ENCODE measurements at places on chromosomes 3 and 15. TPM values are rescaled to one million over a fixed set of nuclear protein-coding genes. Genes with fewer than 3 reads are reported as not detected.

DNA sequence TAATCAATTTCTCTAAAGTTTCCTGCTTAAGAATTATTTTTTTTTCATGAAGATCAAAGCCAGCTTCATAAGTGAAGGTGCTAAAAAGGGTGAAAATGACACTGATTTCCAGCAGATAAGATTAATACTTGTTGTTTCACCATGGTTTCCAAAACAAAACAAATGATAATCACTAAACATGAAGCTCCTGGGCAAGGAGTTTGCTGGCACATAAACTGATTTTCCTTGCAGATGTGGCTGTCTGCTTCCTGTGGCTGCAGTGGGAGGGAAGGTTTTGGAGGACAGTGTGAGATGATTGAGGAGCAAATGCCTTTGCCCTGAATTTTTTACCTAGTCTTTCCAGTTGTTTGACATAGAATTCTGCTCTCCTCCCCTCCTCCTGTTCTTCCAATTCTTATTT, 228.8 kb downstream of the DIPK2A start:
- no peaks in the 10 kb centered on the region for H3K4me1 ChIP-seq
- H3K4me3 ChIP-seq = no peak overlapping the region
- H3K27ac ChIP-seq = no peak overlapping the region
- H3K27me3 ChIP-seq = no peaks in the 10 kb centered on the region

- DNase-seq = no peak
- H3K4me1 ChIP-seq = no peaks in the 10 kb centered on the region
- H3K4me3 ChIP-seq = no peak overlapping the region
- peaks cover 18% of the 10 kb centered on the region for H3K27me3 ChIP-seq
- H3K36me3 ChIP-seq = no peaks in the 10 kb centered on the region
Measured at GRCh38 chr15:74733269-74733668, 7.9 kb upstream of the CYP1A1 start.

DNA sequence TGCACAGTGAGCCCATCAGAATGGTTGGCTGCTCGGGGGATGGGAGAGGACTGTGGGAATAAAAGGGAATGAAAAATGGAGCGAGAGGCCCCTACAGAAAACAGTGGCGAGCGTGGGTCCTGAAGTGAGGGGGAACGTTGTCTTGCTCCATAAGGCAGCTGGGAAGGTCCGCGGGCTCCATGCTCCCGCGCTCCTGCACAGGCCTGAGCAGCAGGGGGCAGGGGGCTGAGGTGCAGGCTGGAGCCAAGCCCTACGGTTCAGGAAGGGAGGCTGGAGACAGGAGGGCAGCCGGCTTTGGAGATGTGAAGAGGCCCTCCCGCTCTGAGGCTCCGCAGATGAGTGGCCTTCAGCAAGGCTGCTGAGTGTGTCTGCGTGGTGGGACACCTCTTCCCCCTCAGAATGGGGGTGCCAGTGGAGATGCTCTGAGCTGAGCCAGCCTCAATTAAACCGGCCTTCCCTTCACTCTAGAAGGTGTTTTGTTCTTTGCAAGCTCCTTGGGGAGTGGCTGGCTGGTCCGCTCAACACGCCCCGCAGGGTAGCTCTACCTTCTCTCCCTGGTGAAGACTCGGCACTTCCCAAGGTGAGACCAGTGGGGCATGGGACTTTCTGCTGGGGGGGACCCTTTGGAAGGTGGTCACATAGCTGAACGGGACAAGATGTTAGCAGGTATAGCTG, 208.0 kb downstream of the XXYLT1 start:
- no peaks in the 10 kb centered on the region for H3K27me3 ChIP-seq
- H3K4me3 ChIP-seq = no peak overlapping the region
- no peaks in the 10 kb centered on the region for H3K4me1 ChIP-seq
- DNase-seq = no peak

DNA sequence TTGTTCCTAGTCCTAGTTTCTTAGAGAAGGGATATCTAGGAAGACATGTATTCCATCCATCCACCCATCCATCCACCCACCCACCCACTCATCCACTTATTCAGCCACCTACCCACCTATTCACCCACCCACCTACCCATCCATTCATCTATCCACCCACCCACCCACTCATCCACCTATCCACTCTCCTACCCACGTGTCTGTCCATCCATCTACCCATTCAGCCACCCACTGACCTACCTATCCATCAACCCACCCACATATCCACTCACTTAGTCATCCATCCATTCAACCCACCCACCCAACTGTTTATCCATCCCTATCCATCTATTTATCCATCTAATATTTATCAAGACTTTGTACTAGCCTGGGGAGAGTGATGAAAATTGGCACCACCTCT, 120.5 kb downstream of the FBLN2 start:
- no peaks in the 10 kb centered on the region for H3K4me1 ChIP-seq
- no peak overlapping the region for H3K4me3 ChIP-seq
- no peak overlapping the region for H3K27ac ChIP-seq
- H3K27me3 ChIP-seq = no peaks in the 10 kb centered on the region
- DNase-seq = no peak
- no peaks in the 10 kb centered on the region for H3K36me3 ChIP-seq

DNA sequence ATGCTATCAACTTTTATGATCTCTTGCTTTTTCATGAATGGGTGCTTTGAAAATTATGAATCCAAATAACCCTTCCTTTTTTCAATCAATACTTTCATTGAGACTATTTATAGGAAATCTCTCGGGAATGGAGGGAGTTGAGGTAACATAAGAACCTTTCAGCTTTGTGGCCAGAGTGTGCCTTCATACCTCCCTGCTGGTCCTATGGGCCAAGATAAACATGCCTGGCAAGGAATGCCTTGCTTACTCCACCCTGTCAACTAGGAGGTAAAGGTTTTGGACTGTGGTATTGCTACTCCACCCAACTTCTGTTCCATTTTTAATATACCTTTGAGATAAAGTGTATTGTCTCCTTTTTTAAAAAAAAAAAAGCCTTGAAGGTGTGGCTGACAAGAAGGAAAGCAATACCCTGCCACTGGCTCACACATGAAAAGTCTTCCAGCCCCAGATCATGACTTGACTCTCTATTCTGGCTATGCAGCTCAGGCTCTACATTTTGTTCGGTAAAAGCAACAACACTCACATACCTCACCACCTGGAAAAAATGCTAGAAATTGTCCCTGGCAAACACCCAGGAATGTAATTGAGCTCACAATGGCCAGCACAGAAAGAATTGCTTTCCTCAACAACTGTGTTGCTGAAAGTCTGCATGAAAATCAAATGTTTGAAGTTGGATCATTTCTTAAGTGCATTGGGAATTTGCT, 35.8 kb downstream of the COL8A1 start:
- no peaks in the 10 kb centered on the region for H3K27me3 ChIP-seq
- no peaks in the 10 kb centered on the region for H3K36me3 ChIP-seq
- no peak overlapping the region for H3K27ac ChIP-seq
- no peak overlapping the region for H3K4me3 ChIP-seq
- no peaks in the 10 kb centered on the region for H3K4me1 ChIP-seq
- DNase-seq = no peak

- peak overlapping the region; percentile 80 for H3K4me3 ChIP-seq
- DNase-seq = peak; percentile 25
- H3K36me3 ChIP-seq = no peaks in the 10 kb centered on the region
- H3K27me3 ChIP-seq = no peaks in the 10 kb centered on the region
- H3K4me1 ChIP-seq = no peaks in the 10 kb centered on the region
Measured at GRCh38 chr3:37453393-37454389, 279.3 kb upstream of the LRRFIP2 start.

- H3K27ac ChIP-seq = no peak overlapping the region
- no peaks in the 10 kb centered on the region for H3K36me3 ChIP-seq
- no peak for DNase-seq
- H3K27me3 ChIP-seq = no peaks in the 10 kb centered on the region
Measured at GRCh38 chr15:50542887-50543210, 3.6 kb downstream of the USP50 start.

Gene THAP10
- 5.1 TPM for total RNA-seq

All from breast epithelium (tissue), 4 donors.